ENCODE measurements at places on chromosomes 6 and 20. TPM values are rescaled to one million over a fixed set of nuclear protein-coding genes. Genes with fewer than 3 reads are reported as not detected.

OR5V1 gene
- total RNA-seq, result not detected

HIVEP2 gene
- 5.9 TPM for total RNA-seq

RAD21L1 gene
- total RNA-seq, result 0.48 TPM

DAAM2 gene
- 2.9 TPM for total RNA-seq

TFAP2A gene
- total RNA-seq, result 0.10 TPM

HCRTR2 gene
- 0.19 TPM for total RNA-seq

DNA sequence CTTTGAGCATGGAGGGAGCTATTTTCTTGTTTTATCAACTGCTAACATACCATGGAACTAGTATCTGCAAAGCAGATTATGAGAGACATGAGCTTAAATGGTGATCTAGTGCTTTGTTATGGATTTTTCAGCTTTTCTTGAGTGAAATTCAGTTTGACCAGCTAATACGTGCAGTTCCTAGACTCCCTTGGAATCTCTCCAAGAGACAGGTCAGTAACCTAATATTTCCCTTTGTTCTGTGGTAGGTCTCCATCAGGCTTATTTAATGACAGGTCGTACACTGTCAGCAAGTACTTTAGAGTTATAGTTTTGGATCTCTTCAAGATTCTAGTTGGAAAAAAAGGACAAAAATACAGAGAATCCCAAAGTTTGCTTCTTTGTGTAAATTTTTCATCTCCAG is 43.9 kb downstream of the HDAC2 start:
- H3K27ac ChIP-seq, result no peak overlapping the region
- no peaks in the 10 kb centered on the region for H3K4me1 ChIP-seq
- no peaks in the 10 kb centered on the region for H3K36me3 ChIP-seq
- no peak overlapping the region for H3K4me3 ChIP-seq

GRCh38 chr6:32195902-32196681 is 3.6 kb upstream of the GPSM3 start:
- H3K36me3 ChIP-seq, result no peaks in the 10 kb centered on the region
- H3K27me3 ChIP-seq, result no peaks in the 10 kb centered on the region
- peak overlapping the region; percentile 97 for H3K4me3 ChIP-seq
- peaks cover 8% of the 10 kb centered on the region for H3K4me1 ChIP-seq
- peak; percentile 71 for DNase-seq

- no peak overlapping the region for H3K27ac ChIP-seq
- no peak for DNase-seq
- no peaks in the 10 kb centered on the region for H3K36me3 ChIP-seq
- H3K4me1 ChIP-seq, result peaks cover 7% of the 10 kb centered on the region
Measured at GRCh38 chr6:156689656-156690055, 87.5 kb upstream of the ARID1B start.

DNA sequence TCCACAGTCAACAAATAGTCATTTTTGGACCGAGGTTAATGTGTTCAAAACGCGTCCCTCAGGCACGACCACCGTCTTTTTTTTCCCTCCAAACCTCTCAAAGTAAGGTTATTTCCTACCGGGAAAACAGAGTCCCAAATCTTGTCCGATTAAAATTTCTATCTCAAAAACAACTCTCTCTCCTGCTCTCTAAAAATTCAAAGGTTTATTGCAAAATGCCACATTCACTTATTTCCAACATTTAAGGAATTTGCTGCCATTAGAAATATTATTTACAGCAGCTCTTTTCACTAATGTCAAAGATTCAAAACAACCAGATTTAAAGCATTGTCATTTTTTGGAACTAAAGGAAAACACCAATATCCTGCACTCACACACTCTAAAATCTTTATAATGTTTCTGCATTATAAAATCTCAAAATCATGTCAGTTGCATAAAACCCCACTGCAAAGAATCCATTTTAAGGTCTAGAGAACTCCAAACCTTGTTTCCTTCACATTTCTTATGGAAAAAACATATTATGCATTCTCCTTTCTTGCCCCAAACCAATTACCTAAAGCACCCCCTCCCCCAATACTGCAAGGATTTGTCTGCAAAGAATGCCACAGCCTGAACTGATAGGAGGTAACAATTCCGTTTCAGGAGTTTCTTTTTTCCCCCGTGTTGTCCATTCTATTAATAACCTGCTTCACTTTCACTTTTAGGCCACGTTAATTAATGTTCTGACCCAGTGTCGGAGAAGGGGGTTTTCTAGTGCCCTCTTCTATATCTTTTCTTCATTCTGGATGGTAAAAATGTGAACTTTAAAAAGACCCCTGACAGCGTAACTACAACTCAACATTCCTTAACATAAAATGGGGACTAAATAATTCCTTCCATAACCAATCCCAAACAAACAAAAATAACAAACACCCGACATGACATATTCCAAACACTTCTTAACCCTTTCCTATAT is 1.4 kb downstream of the NRN1 start:
- H3K4me3 ChIP-seq, result peak overlapping the region; percentile 72
- H3K27me3 ChIP-seq, result peaks cover 89% of the 10 kb centered on the region
- H3K36me3 ChIP-seq, result no peaks in the 10 kb centered on the region
- no peak overlapping the region for H3K27ac ChIP-seq
- no peak for DNase-seq
